Esophagus squamous epithelium (tissue), 5 donors: ENCODE measurements at places on chromosomes 1 and 21.

DNA sequence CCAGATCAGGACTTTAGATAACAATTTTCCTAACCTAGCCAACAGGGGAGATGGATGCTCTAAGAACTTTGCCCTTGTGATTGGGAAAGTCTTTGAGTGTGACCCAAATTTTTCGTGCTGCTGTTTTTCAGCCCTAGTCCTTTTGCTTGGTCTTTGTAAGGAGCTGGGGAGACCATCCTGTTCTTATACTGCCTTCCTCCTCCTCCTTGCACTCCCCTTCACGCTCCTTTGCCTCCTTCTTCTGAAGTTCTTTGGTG lies 5.7 kb downstream of the KCNQ4 start:
- DNase-seq = no peak

DNA sequence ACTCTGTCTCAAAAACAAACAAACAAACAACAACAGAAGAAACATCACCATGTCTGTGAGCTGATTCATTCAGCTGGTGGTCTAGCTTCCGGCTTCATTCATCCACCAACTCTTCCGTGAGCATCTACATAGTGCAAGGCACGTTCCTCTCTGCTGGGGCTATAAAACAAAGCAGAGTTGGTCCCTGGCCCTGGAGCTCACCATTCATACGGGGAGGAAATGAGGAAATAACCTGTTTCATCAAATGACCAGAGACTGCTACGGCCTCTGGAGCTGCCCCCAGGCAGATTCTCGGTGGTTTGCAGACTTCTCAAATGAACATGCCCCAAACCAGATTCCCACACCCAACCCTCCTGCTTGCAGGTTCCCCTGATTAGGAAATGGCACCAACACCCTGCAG lies 41.0 kb upstream of the ID3 start:
- no peak for DNase-seq

- DNase-seq = no peak
Measured at GRCh38 chr1:170863621-170864020, 71.7 kb upstream of the MROH9 start.

DNA sequence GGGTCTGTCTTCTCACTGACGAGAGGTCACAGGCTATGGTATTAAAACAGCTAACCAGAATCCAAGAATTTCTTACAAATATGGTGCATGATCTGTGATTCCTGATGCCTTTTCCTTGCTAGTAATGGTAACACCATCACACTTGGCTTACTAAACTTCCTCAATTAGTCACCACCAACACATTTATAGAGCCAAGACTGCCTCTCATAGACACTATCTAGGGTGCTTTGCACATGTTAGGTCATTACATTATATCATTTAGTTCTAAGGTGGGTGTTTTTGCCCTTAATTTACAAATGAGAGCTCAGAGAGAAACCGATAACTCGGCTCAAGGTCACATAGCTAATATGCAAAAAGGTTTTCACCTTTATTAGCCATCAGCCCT lies 8.7 kb downstream of the KIF21B start:
- no peak for DNase-seq

- DNase-seq = no peak
Measured at GRCh38 chr1:161217831-161218230, 2.7 kb downstream of the FCER1G start.

GRCh38 chr1:94039871-94040569 lies 80.9 kb downstream of the ABCA4 start:
- DNase-seq = no peak

- DNase-seq = no peak
Measured at GRCh38 chr1:155185783-155186066, 12.1 kb downstream of the TRIM46 start.

- DNase-seq = no peak
Measured at GRCh38 chr1:179447489-179447888, 81.7 kb downstream of the AXDND1 start.

DNA sequence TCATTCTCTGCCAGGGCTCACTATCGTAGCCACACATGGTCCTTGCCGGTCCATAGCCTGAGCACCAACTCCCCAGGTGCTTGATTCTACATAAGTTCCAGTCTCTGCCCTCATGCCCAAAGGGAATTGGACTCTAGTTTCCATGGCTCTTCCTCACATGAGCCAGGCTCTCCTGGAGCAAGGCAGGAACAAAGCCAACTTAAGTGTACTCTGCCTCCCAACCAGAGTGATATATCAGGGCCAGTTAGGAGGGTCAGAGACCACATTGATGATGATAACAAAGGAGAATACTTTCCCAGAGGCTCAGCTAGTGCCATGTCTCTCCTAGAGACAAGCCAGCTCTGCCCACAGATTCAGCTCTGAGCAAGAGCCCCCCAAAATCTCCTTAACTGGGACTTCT lies 70.9 kb downstream of the ERI3 start:
- no peak for DNase-seq

DNA sequence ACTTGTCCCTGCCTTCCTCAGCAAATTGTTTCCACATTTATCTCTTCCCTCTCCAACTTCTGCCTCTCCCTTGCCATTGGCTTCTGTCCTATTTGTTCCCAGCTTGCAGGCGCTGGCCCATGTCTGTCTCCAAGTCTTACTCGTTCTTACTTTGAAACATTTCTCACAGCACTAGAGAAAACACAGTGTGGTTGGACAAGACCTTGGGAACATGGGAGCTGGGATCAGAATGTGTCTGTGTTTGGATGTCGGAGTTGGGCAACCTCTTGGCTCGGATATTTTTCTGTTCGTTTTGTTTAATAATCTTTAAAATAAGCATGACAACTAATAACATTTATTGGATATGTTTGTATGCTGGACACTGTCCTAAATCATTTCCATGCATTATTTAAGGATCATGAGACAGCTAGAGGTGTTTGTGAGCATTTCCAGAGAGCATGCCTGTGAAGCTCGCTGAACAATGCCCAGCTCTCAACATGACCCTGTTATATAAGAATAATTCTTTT lies 5.9 kb upstream of the BRWD1 start:
- no peak for DNase-seq

DNA sequence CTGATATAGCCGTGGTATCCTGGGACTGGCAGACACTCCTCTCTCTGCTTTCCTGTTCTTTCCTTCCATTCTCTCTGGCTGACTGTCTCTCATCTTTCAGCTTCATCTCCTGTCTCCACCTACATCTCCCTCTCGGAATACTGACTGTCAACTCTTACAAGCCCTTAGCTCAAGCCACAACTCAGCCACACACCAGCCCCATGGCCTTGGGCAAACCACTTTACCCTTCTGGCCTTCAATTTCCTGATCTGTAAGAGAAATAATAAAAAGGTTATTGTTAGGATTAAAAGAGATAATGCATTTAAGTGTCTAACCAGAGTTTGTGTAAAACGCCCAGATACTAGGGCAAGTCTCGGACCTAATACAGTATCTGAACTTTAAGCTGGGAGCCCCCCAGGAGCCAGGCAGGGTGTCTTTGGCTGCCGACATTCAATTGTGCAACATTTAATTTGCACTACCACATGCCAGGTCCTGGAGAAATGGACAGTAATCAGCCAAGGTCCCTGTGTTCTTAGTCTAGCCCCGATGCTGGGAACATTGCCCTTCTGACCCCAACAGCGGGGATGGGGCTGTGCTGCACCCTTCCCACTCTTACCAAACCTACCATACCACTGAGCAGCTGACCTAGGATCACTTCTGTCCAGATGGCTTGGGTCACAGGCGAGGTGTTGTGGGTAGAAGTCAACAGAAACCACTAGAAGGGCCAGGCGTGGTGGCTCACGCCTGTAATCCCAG lies 5.1 kb downstream of the ECHDC2 start:
- no peak for DNase-seq

DNA sequence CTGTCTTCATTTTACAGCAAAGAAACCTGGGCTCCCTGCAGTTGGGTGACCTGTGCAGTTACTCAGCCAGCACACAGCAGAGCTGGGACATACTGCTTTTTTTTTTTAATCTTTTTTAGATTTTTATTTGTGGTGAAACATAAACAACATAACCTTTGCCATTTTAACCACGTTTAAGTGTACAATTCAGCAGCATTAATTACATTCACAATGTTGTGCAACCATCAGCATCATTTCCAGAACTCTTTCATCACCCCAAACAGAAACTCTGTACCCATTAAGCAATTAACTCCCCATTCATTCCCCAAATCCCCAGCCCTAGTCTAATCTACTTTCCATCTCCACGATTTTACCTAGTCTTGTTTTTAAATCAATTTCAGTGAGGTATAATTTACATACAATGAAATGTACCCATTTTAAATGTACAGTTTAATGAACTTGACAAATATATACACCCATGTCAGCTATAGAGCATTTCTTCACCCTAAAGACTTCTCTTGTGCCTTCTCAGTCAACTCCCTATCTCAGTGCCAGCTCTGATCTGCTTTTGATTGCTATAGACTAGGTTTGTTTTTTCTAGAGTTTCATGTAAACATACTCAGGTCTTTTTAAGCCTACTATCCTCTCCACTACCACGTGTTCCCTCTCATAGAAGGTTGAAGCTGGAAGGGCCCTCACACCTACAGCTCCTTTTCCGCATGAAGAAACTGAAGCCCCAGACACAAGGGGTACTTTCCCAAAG lies 37.8 kb upstream of the C8B start:
- DNase-seq = no peak

- DNase-seq = no peak
Measured at GRCh38 chr21:31514598-31514997, 144.9 kb upstream of the SOD1 start.

GRCh38 chr21:41630249-41630648 lies 122.3 kb upstream of the TMPRSS2 start:
- DNase-seq = no peak

DNA sequence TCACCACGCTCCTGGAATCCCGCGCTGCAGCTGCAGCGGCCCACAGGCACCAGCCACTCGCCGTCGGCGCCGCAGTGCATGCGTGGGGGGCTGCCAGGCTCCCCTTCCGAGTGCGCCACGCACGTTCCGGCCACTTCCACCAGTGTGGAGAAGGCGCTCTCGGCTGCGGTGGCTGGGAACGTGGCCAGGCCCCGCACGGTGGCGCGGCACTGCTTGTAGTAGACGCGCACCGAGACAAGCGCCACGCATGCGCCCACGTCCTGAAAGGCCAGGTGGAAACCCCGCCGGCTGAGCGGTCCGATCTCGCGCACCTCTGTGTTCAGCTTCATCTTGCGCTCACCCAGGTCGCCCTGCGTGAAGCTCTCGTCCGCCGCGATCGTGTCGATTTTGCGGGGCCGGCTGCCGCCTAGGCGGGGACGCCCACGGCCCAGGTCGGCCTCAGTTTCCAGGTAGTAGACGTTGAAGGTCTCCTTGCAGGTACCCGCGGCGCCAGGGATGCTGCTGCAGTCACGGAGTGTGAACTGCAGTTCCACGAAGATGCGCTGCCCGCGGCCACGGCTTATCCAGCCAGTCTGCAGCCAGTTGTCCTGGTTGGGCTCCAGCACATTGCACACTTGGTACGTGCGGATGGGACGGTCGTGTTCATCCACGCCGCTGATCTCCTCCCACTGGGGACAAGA lies 3.4 kb downstream of the EPHA10 start:
- DNase-seq = no peak

- DNase-seq = no peak
Measured at GRCh38 chr1:243496806-243497205, 241.0 kb downstream of the SDCCAG8 start.

DNA sequence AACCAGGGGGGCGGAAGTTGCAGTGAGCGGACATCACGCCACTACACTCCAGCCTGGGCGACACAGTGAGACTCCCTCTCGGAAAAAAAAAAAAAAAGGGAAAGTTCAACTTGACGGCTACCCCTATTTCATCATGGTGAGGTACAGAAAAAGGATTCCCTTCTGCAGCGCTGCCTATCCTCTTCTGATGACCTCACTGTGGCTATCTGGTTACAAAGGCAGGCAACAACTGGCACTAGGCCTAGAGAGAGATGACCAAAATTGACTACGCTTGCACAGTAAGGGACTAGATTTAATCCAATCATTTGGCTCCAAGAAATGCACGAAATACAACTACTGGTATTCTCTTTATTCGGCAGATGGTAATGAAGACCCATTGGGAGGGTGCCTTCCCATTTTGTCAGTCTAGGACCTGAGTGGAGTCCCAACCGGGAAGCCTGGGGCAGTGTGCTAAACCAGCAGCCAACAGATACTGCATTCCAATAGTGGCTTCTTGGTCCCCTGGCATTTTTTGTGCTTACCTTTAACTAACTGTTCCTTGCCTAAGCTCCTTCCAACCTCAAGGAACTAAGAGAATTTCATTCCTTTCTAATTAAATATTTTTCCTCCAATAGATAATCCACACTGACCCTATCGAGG lies 36.6 kb downstream of the ITPKB start:
- no peak for DNase-seq

DNA sequence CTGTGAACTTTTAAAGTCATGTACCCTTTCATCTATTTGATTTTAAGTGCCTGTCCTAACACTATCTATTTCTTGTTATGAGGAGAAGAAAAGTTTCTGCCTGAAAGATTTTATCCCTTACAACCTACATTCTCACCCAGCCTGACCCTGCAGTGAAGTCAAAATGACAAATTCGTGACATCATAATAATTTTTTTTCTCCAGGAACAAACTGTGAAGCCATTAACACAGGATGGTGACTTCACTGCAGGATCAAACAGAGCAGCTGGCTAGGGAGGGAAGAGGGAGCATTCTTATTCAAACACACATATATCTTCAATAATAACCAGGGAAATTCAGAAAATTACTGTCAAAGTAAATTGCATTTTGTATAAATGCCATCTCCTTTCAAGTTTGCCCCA lies 147.8 kb upstream of the PRMT6 start:
- DNase-seq = no peak

DNA sequence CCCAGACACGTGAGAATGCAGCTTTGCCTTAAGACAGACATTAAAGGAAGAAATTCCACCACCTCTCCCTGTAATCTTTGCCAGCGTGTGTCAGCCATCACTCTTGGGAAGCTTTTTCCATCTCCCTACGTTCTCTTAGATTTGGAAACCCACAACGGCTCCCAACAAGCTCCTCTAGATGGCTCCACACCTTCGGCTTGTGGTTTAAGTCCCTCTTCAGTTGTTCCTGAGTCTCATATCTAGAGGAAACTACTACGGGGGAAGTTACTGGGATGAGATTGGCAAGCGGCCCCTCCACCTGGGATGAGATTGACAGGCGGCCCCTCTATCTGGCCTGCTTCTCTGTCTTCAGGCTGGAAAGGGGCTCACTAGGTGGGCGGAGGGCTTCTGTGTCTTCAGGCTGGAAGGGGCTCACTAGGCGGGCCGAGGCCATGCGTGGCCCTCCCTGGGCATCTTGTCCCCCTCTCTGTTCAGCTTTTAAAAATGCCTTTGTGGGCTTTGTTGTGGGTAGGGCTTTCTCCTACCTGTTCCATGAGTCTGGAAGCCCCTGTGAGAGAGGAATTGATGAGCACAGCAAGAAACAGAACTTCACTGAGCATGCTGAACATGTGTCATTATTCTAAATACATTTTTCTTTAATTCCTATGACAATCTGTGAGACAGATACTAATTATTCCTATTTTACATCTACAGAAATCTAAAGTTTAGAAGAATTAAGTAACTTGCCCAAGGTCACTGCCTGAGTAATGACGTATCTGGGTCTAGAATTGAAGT lies 670.5 kb downstream of the KIF26B start:
- DNase-seq = no peak

- no peak for DNase-seq
Measured at GRCh38 chr1:52386458-52386857, 17.8 kb downstream of the ORC1 start.

GRCh38 chr1:248814351-248814750 lies 11.4 kb downstream of the SH3BP5L start:
- no peak for DNase-seq

GRCh38 chr1:158509471-158510156 lies 37.6 kb downstream of the OR10R2 start:
- no peak for DNase-seq
